ENCODE measurements at places on chromosomes 16 and 17. TPM values are rescaled to one million over a fixed set of nuclear protein-coding genes. Genes with fewer than 3 reads are reported as not detected.

The CHRNE gene
- 0.23 TPM for total RNA-seq

The SRR gene
- total RNA-seq, result 7.2 TPM

The TSNAXIP1 gene
- total RNA-seq, result 0.35 TPM

DNA sequence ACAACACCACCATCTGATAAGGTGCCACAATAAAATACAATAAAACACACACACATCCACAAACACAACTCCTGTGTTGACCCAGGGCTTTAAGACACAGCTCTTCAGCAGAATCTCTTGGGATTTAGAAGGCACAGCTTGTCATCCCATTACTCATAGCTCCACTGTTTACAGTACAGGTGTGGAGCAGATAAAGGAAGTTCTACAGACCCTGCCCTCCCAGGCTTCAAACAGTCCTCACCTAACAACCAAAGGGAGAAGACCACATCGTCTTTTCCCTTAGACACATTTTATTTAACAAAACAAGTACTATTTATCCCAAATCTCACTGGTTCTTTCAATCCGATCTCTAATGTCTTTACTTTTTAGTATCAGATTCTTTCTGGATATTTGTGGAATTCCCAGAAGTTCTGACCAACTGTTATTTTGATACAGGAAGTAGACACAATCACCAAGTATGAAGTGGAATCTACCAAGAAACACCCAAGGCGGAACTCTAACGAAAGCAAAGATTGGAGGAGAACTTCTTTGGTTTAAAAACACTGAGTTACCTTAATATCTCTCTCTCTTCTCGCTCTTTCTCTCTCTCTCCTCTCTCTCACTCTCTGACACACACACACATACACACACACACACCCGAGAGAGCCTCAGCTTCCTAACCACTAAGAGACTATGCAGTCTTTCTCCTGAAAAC, 46.1 kb downstream of the CYTH1 start:
- no peaks in the 10 kb centered on the region for H3K36me3 ChIP-seq
- H3K27ac ChIP-seq, result peak overlapping the region; percentile 84
- no peak for DNase-seq
- H3K4me3 ChIP-seq, result peak overlapping the region; percentile 56
- peaks cover 71% of the 10 kb centered on the region for H3K4me1 ChIP-seq
